CD4-positive, alpha-beta T cell treated with Interleukin-2 at 100 ng/mL for 4 hours (primary cell): ENCODE measurements at places on chromosomes 1 and 21.

GRCh38 chr1:183604038-183604808, 14.0 kb upstream of the NCF2 start:
- DNase-seq: no peak

GRCh38 chr1:57839067-57839466, 415.2 kb upstream of the DAB1 start:
- DNase-seq: no peak

GRCh38 chr1:179995576-179995975, 41.0 kb downstream of the CEP350 start:
- no peak for DNase-seq

- no peak for DNase-seq
Measured at GRCh38 chr1:163897412-163898155, 575.8 kb downstream of the NUF2 start.

DNA sequence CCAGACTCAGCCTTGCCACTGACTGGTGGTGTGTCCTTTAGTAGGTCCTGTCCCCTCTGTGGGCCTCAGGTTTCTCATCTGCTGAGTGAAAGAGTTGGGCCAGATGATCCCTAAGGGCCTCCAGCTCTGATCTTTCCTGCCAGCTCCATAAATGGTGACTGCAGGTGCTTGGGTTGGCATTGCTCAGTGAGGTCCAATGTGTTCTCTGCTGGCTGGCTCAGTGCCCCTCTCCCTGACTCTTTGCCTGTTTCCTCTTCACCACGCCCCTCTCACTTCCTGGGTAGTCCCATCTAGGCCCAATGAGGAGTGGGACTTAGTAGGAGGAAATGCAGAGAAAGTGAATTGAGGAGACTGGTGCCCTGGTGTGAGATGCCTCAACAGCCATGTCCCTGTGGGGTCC, 36.6 kb downstream of the UBE2T start:
- DNase-seq: no peak

DNA sequence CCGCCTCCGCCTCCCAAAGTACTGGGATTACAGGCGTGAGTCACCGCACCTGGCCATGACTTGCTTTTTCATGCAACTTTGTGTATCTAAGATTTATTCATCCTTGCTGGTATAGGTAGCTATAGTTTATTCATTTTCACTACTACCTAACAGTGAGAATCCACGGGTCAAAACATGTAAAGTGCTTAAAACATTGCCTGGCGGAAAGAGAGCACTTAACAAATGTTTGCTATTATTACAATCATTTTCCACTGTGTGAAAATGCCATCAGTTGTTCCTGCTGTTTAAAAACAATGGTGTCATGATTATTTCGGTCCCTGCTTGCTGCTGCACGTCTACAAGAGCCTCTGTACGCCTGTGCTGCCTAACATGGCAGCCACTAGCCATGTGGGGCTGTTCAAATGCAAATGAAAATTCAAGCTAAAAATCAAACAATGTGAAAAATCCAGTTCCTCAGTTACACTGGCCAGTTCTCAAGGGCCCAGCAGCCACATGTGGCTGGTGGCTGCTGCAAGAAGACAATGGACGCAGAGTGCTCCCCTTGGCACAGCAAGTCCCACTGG, 65.1 kb downstream of the CLSTN1 start:
- no peak for DNase-seq

- DNase-seq: no peak
Measured at GRCh38 chr1:55368698-55369097, 153.5 kb upstream of the USP24 start.

DNA sequence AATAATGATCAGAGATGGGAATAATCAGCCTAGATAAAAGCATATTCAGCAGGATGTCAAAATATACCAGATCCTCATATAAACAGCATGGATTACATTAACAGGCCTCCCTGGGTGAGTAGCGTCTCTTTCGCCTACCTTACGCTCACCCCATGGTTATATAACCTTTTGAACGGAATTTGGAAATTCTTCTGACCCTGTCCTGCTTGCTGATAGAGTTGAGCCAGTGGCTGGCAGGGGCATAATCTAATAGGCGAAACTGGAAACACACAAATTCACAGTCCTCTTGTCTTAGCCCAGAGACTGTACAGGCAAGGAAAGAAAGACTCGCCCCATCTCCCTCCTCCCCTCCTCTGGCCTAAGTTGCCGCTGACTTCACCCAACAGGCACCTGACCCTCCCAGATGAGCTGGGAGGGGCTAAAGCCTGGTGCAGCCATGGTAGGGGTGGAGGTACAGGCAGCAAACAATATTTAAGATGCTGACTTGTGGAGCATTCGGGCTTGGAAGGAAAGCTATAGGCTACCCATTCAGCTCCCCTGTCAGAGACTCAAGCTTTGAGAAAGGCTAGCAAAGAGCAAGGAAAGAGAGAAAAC, at the start of gene ANGPTL7:
Gene ANGPTL7, plus strand, starts transcription at position 498 of the 594 bp plus-strand sequence. CDS start 225 bp downstream, outside the sequence.
- DNase-seq: no peak

- no peak for DNase-seq
Measured at GRCh38 chr1:14836426-14837140, 238.1 kb downstream of the KAZN start.

- no peak for DNase-seq
Measured at GRCh38 chr1:211935448-211935970, 99.8 kb downstream of the INTS7 start.
